Endothelial cell (in vitro differentiated cells): ENCODE measurements at places on chromosomes 7 and 10. TPM values are rescaled to one million over a fixed set of nuclear protein-coding genes. Genes with fewer than 3 reads are reported as not detected.

- peaks cover 3% of the 10 kb centered on the region for H3K4me1 ChIP-seq
- peak overlapping the region; percentile 90 for H3K4me3 ChIP-seq
- peak; percentile 40 for DNase-seq
- no peaks in the 10 kb centered on the region for H3K36me3 ChIP-seq
- no peak overlapping the region for H3K27ac ChIP-seq
Measured at GRCh38 chr7:151875942-151876898, 695 bp downstream of the PRKAG2 start.

GRCh38 chr10:85651497-85651882, 715.1 kb downstream of the GRID1 start:
- no peak for DNase-seq
- no peaks in the 10 kb centered on the region for H3K4me1 ChIP-seq
- no peak overlapping the region for H3K4me3 ChIP-seq
- H3K27me3 ChIP-seq: peaks cover 2% of the 10 kb centered on the region

GRCh38 chr7:77543910-77544309, 6.8 kb downstream of the PTPN12 start:
- peaks cover 60% of the 10 kb centered on the region for H3K4me1 ChIP-seq
- peak overlapping the region; percentile 35 for H3K4me3 ChIP-seq
- DNase-seq: no peak
- H3K27me3 ChIP-seq: peaks cover 3% of the 10 kb centered on the region

GRCh38 chr10:59585046-59585700, 124.5 kb downstream of the SLC16A9 start:
- DNase-seq: no peak
- H3K4me3 ChIP-seq: no peak overlapping the region
- no peak overlapping the region for H3K27ac ChIP-seq

DNA sequence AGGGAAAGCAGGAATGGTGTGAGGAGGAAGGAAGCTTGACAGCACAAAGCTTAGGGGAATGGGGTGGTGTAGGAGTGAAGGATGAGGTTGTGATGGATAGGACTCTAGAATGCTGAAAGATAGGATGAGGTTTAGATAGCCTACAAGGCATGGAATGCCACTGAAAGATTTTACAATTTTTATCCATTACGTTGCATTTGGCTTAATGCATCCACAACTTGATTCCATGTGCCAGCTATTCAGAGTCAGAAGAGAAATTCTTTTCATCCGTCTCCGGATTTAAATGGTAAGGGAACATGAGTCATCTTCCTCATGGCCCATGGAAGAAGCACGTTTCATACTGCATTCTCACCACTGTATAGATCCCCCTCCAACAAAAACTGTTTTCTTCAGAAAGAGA, 212.4 kb upstream of the BMPER start:
- H3K27ac ChIP-seq: no peak overlapping the region
- no peaks in the 10 kb centered on the region for H3K4me1 ChIP-seq
- no peak for DNase-seq

DNA sequence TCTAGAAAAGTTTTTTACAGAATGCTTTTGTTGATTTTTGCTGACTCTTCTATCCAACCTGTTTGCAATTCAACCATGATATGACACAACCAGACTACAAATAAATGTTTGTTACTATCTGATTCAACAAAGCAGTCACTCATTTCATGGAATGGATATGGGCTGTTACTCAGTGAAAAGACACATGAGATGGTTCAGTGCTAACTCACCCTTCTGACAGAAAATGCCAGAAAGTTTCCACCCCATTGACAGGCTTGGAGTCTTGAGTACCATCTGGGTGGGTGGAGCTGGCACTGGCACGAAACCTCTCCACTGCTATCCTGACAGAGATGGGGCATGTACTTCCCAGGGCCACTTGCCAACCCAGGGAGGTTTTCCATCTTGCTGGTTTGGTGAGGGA, 39.5 kb downstream of the RBM28 start:
- H3K36me3 ChIP-seq: peaks cover 38% of the 10 kb centered on the region
- H3K27ac ChIP-seq: no peak overlapping the region
- no peak for DNase-seq
- H3K27me3 ChIP-seq: no peaks in the 10 kb centered on the region
- H3K4me3 ChIP-seq: no peak overlapping the region

DNA sequence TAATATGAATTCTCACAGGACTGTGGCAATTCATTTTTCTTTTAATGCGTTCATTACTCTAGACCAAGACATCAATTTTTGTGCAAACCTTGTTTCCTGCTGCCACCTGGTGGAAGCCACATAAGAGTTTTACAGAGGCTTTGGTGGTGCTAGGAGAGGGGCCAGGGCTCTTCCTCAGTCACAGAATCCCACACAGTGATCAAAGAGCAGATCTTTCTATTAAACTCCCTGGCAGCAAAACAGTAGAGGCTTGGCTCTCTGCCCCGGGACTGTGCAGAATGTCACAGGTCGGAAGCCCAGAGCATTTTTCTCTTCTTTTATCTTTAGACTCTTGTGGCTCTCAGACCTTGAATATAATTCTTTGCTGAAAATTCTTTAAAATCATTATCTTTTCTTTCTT, 506.4 kb upstream of the C7orf33 start:
- H3K36me3 ChIP-seq: peaks cover 5% of the 10 kb centered on the region
- H3K27me3 ChIP-seq: no peaks in the 10 kb centered on the region
- H3K4me1 ChIP-seq: no peaks in the 10 kb centered on the region
- no peak overlapping the region for H3K4me3 ChIP-seq
- H3K27ac ChIP-seq: no peak overlapping the region
- DNase-seq: peak; percentile 49

Gene C7orf57
- total RNA-seq: not detected

Gene CALHM1
- not detected for total RNA-seq

Gene GSDME
- total RNA-seq: 4.4 TPM

Gene DNAH11
- 0.18 TPM for total RNA-seq
